ENCODE measurements at places on chromosomes 2 and 18.
A peak's percentile ranks its signal among the peaks of the same experiment; 100 is the strongest.

- no peak for DNase-seq
Observed at GRCh38 chr2:26380281-26380680, 21.4 kb upstream of the DRC1 start.

DNA sequence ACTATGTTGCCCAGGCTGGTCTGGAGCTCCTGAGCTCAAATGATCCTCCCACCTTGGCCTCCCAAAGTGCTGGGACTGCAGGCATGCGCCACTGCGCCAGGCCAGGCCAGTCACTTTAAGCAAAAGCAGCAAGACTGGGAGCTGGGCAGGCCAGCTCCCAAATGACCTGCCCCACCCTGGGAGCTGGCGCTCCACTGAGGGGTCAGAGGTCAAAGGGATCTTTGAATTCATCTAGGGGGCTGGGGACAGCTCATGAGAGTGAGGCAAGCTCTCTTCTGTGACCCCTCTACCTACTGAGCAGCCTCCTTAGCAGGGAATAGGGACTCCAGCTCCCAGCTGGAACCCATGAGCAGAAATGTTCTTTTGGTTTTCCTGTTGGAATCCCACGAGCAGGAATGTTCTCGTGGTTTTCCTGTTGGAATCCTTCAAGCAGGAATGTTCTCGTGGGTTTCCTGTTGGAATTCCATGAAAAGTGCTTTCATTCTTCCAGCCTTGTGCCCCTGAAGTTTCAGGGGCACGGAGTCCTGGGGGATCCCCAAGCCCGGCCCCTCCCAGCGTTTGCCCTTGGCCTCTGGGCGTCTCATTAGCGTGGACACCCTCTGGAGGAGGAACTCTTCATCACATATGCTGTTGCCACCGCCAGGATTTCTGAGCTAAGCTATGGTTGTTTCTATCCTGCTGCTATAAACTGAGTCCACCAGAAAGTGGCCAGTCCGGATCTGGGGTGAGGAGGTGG, 162.0 kb upstream of the HAAO start:
- DNase-seq: no peak

DNA sequence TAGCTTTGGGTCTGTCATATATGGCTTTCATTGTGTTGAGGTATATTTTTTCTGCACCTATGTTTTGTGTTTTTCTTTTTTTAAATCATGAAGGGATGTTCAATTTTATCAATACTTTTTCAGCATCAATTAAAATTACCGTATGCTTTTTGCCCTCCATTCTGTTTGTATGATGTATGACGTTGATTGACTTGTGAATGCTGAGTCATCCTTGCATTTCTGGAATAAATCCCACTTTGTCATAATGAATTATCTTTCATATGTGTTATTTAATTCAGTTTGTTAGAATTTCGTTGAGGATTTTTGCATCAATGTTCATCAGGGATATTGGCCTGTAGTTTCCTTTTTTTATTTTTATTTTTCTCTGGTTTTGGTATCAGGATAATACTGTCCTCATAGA, 790.9 kb downstream of the TMEM182 start:
- no peak for DNase-seq

GRCh38 chr2:232633413-232634205, at the start of gene EFHD1:
Gene EFHD1 (plus strand): TSS chr2:232633604. CDS start chr2:232633705, 101 bp downstream.
- no peak for DNase-seq

- no peak for DNase-seq
Observed at GRCh38 chr2:47069628-47070154, 85.4 kb downstream of the STPG4 start.

- DNase-seq: no peak
Observed at GRCh38 chr2:26572591-26572990, 68.6 kb downstream of the CIB4 start.

- DNase-seq: no peak
Observed at GRCh38 chr2:63218800-63219526, 168.3 kb downstream of the OTX1 start.

DNA sequence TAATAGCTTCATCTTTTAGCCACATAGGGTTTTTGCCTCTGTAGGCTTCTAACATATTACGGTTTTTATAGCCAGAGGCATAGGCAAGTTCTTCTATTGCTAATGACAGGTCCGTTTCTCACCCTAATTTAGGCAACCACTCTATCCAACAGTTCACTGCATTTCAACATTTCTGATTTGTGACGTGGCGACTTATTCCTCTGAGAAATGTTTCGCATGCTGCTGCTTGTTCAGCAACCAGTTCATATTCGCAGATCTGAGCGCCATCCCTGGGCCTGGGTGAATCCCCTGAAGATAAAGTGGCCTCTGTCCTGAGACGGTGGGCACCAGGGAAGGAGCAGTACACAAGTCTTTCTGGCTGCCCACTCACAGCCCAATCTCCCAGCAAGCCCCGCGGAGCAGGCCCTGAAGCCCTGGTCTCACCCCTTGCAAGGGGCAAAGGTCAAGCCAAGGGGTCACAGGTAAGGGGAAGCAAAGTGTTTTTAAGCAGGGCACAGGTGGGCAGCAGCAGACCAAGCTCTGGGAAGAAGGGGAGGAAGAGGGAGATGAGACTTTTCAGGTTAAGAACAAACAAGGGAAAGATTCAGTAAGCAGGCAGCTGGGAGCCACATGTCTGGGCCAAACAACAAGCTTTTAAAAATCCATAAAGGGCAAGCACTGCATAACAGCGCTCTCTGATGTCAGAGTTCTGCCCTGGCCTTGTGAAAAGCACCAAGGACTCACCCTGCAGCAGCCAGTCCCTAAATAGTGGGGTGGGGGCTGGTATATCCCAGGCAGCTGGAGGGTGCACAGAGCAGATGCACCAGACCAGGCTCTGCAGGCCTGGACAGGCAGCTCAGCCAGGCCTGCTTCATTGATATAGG, 10.8 kb upstream of the COX7A2L start:
- DNase-seq: no peak

- no peak for DNase-seq
Observed at GRCh38 chr2:235703711-235704295, 210.0 kb downstream of the AGAP1 start.

DNA sequence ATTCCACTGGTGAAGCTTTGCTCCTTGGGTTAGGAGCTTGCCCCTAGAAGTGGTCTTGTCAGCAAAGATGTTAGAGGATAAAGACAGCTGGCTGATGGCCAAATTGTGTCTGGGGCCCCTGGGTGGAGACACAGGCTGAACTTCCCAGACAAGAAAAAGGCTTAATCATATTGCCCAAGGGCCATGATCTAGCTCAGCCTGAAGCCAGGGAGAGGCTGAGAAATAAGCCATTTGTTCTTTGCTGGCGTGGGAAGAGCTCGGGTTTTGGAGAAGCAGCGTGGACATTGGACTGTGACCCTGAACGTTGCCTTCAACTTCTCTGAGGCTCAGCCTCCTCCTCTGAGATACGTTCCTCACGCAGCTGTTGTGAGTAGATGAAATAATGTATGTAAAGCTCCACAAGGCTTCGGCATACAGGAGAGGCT, 153.0 kb downstream of the ZFP36L2 start:
- no peak for DNase-seq

DNA sequence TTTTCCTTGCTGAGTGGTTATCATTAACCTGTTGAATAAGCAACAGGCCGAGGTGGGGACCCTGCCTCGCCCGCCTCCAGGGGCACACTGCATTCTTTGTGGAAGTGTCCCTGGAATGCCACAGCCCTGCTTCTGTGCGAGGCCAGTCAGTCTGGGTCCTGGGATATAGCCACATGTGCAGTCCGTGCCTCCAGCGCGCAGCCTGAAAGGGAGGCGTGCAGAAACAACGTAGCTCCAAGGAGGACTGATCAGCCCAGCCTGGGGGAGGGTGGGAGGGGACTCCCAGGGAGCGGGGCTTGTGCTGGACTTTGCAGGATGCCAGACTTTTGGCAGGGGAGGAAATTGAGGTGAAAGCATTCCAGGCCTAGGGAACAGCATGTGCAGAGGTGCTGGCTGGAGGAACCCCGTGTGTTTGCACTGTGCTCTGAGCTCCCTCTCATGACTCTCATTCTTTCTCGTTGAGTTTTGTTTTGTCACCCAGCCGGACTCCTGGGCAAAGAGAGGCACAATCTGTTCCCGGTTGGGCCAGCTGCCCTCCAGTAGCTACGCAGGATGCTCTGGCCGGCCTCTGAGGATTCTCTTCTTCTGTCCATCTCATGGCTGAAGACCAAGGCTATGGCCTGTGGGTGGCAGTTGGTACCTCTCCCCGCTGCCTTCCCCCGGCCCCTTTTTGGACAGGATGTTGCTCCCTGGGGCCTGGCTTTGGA, 39.7 kb downstream of the HPCAL1 start:
- no peak for DNase-seq

GRCh38 chr2:167253025-167253424, 364.7 kb downstream of the XIRP2 start:
- DNase-seq: peak; percentile 32

- no peak for DNase-seq
Observed at GRCh38 chr18:44520981-44521667, 159.6 kb upstream of the SETBP1 start.

DNA sequence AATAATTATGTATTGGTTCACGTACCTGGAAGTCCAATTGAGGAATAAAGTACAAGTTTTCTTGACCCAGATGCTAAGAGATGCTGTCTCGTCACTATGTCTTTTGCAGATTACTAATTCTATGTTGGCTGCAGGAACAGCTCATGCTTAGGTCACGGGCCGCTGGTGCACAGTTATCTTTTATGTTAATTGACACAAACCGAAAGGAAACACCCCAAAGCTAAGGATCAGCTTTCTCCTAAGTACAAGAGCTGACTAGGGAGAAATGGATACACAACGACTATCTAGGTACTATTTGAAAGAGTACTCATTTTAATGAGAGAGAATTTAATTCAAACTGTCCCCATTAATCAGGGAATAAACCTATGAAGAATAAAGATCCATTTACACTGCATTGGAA, 217.7 kb upstream of the SLC35G4 start:
- no peak for DNase-seq

- no peak for DNase-seq
Observed at GRCh38 chr2:26979741-26980140, 9.3 kb downstream of the MAPRE3 start.

GRCh38 chr2:115606350-115606749, 1163.9 kb downstream of the DPP10 start:
- DNase-seq: no peak

- no peak for DNase-seq
Observed at GRCh38 chr2:54260241-54260595, 4.2 kb upstream of the TSPYL6 start.

- DNase-seq: no peak
Observed at GRCh38 chr2:143835481-143835880, 684.4 kb downstream of the ZEB2 start.

DNA sequence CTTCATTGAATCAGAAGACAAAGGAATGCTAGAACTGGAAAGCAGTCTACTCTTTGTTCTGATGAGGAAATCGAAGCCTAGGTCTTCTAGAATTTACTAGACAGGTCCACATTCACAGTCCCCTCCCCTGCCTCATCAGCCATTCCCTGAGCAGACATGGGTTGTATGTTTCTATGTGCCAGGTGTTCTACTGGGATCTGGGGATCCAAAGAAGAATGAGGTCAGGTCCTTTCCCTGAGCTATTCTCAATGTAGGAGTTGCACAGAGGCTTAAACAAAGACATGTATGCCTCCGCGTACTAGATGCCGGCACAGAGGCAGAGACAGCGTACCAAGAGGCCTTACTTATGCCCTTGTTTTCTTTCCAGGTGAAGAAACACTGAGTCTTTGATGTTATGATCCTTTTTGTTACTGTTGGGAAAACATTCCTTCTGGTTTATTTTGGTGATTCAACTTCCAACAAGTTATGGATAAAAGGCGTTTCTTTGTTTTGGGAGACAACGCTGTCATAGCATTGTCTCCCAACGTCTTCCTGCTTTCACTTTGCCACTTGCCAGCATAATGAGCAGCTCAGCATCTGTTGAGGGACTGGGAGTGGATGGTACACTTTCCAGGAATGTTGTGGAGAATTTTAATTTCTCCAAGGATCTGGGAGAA, 174.4 kb downstream of the ALPK2 start:
- DNase-seq: no peak

DNA sequence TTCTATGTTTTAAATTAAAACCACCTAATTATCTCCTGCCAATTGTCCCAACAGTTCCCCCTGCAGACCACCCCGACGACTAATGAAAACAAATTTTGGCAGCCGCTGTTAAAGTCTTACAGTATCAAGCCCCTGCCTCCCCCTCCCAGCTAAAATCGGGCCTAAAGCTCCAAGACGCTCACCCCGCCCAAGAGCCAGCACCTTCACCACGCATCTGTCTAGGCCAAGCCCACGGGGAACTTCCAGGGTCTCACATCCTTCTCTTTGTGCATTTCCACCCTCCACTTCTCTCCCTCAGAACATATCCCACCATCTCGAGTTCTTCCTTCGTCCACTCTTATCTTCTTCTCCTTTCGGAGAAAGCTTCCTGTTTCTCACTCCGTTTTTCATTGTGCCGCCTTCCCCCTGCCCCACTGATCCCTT, 445 bp downstream of the PRPF40A start:
- no peak for DNase-seq

GRCh38 chr2:168851674-168852320, 38.4 kb downstream of the SPC25 start:
- no peak for DNase-seq

DNA sequence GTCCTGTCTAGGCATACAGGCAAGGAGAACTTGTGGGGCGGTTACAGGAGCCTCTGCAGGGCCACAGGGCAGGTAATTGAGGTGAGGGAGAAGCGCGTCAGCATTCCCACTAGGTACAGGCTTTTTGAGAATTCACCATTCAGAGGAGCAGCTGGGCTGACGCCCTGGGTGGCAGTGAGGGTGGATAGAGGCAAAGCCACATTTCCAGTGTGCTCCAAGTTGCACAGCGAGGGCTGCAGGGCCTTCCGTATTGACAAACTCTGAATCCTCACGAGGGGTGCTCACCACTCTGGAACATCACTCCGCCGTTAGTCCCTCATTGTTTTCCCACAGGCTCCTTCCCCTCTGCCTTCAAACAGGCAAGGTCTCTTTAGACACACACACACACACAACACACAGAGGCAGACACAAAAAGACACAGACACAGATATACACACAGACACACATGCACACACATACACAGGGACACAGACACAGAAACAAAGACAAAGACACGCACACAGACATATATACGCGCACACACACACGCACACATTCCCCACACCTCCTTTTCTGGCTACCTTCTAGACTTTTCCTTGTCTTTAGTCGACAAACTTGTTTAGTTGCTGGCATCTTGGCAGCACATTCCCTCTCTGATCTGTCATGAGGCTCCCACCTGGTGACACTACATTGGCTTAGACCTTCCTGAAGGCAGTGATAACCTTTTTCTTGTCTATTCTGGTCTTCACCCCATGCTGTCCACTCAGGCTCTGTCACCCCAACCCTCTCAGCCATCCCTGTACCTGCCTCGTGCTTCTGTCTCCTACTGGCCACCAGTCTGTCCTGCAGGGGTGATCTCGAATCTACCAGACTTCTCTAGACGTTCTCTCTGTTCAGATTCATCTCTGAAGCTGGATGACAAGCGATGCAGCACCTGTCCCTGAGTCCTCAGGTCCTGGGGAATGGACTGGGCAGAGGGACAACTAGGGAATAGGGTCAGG, 136.8 kb downstream of the ALPK2 start:
- no peak for DNase-seq

DNA sequence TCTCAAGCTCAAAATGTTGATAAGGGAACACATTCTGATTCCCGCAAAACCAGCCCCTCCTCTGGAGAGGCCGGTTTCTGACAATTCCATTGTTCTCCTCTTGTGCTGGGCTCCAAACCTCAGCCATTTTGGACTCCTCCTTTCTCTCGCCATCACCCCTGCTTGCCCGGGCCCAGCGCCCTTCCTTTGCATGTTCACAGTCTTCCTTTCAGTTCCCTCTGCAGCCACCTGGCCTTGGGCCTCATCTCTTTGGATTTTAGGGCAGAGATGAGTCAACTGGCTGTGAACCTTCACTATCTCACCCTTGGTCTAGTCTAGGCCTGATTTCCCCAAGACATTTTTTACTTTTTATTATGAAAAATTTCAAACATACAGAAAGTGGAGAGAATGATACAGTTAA, 155.9 kb upstream of the MAP3K20 start:
- DNase-seq: no peak
